SJSA1 (cell line): ENCODE measurements at places on chromosomes 7 and 10. TPM values are rescaled to one million over a fixed set of nuclear protein-coding genes. Genes with fewer than 3 reads are reported as not detected.

DNA sequence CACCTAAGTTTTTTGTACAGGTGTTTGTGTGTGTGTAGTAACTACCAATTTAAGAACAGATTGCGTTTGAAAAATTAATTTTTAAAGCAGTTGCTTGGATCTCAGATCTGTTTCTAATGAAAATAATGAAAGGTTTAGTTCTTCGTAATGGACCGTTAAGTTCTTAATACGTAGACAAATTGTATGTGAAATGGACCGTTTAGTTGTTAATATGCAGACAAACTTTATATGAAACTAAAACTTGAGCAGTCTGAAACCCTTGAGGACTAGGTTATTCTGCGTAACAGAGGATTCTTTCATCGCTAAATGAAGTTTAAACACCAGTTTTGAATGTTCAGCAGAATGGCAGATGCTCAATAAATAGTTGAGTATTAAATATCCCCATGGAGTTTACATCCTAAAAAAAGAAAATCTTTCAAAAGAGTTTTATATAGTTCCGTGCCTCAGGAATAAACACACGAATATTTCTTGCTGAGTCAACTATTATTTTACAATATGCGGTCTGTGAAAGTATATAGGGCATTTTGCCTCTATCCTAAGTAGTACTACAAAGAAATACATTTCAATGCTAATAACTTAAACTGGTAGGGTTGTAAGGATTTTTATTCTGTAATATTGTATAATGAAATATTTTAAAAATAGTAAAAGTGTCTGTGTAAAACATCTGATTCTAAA, 1.2 kb downstream of the DBF4 start:
- no peaks in the 10 kb centered on the region for H3K27me3 ChIP-seq
- H3K27ac ChIP-seq: peak overlapping the region; percentile 85
- H3K4me1 ChIP-seq: peaks cover 18% of the 10 kb centered on the region
- peak overlapping the region; percentile 83 for H3K4me3 ChIP-seq

DNA sequence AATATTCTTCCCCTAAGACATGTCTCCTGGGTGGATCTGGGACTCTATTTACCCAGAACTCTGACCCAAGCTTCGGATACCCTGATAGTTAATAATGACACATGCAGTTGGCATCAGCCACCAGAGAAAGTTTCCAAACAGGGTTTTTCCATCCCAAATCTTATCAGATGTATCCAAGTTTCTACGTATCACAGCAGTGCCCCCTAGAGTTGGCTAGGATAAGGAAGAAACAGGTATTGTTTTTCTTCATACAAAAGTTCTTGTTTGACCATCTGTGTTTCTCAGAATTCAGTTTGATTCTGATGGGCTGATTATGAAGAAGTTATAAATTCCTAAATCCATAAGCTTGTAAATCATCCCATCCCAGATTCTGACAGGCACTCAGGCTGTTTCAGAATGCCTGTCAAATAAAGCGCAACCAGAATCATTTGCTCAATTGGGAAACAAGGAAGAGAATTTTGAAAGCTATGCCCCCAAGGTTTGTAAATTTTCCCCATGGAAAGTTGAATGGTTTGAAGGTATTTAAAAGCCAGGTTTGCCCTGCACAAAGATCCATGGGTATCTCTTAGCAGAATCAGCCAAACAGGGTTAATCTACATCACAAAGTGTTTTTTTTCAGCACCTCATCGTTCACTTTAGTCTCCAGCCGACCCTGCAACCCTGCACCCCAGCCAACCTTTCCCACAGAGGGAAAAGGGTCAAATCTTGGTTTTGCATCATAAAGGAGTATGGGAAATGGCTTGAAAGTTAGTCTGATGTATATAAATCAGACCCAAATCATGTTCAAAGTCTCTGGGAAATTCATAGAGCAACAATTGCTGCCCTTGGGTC, 47.4 kb downstream of the NRAP start:
- no peak overlapping the region for H3K27ac ChIP-seq
- H3K4me3 ChIP-seq: no peak overlapping the region
- DNase-seq: no peak
- peaks cover 15% of the 10 kb centered on the region for H3K27me3 ChIP-seq

GRCh38 chr7:133910761-133911160, 216.4 kb upstream of the LRGUK start:
- H3K4me1 ChIP-seq: no peaks in the 10 kb centered on the region
- no peaks in the 10 kb centered on the region for H3K36me3 ChIP-seq
- no peak overlapping the region for H3K4me3 ChIP-seq
- DNase-seq: no peak
- H3K27me3 ChIP-seq: no peaks in the 10 kb centered on the region

- no peaks in the 10 kb centered on the region for H3K36me3 ChIP-seq
- peaks cover 34% of the 10 kb centered on the region for H3K4me1 ChIP-seq
- no peaks in the 10 kb centered on the region for H3K27me3 ChIP-seq
Measured at GRCh38 chr10:110461530-110461929, 36.2 kb upstream of the DUSP5 start.

DNA sequence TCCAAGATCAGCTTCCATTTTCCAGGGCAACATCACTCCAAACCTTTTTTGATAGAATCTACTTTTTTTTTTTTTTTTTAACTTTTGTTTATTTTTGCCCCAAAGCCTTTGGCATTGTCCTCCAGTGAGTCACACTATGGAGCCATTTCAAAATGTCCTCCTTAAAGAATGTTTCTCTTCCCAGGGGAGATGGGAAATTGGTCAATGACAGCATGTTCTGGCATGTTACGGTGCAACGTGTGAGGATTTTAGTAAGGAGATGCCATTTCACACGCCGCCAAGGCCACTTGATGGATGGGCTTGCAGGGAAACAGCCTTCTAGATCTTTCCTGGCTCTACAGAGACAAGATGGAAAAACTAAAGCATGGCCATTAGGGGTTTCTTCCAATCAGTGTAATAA, 30.7 kb upstream of the TRIL start:
- H3K4me3 ChIP-seq: no peak overlapping the region
- H3K27ac ChIP-seq: peak overlapping the region; percentile 62
- H3K36me3 ChIP-seq: no peaks in the 10 kb centered on the region
- H3K27me3 ChIP-seq: no peaks in the 10 kb centered on the region
- DNase-seq: peak; percentile 85
- H3K4me1 ChIP-seq: peaks cover 41% of the 10 kb centered on the region

DNA sequence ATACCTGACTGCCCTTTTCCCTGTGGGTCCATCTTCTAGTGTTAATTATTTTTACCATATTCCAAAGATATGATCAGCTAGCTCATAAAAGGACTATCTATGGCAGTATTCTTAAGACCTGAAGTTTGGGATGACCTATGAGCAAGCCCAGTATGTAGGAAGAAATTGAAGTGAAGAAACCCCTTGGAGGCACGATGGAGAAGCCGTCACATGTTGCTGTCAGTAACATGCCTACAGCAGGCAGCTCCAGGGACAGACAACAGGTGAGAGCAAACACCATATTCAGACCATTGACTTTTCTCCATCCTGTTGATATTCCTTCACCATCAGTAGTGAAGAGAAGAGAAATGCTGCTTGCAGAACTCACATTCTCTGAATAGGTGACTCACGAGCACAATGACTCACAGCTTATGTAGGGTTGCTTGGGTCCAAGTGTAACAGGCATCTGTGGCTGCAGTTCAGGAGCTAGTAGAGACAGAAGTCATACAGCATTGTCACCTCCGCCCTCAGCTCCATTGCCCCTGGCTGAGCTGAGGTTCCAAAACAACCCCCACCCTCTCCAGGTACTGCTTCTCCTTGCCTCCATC, 8.4 kb upstream of the LYZL2 start:
- DNase-seq: peak; percentile 74
- H3K36me3 ChIP-seq: no peaks in the 10 kb centered on the region
- no peaks in the 10 kb centered on the region for H3K27me3 ChIP-seq

- no peaks in the 10 kb centered on the region for H3K27me3 ChIP-seq
- no peak overlapping the region for H3K4me3 ChIP-seq
- no peaks in the 10 kb centered on the region for H3K36me3 ChIP-seq
- DNase-seq: no peak
- no peak overlapping the region for H3K27ac ChIP-seq
Measured at GRCh38 chr7:23212841-23213240, 31.0 kb downstream of the NUP42 start.

DNA sequence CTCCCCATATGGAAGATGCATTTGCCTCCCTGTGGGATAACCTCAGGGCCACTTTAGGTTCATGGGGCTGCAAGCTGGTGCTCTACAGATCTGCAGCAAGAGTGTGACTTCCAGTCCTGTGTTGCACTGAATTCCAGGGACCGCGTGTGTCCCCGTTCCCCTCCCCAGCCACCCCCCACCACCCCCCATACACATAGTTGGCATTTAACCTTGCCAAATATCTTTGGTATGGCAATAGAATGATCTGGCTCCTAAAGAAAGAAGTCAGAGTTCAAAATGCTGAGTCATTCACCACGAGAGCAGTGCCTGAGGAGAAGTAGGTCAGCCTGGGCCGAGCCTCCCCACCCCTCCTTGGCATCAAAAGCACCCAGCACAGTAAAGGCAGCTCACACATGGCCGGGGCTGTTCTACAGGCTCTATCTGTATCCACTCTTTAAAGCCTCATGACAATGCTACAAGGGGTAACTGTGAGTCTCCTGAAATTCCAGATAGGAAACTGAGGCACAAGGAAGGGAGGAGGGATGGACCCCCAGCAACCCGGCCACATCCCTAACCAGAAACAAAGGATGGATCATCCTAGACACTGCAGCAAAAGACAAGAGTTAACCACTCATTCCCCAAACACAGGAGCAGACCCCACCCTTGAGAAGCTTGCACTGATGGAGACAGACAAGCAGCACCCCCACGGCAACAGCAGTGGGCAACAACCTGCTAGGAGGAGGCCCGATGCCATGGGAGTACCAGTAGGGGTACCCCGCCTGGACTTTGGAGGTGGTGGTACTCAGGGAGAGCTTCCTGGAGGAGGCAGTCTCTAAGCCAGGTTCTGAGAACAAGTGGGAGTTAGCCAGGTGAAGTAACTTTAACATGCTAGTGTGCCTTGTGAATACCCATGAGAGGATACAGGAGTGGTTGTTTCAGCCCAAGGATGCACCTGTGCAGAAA, 70.3 kb upstream of the NANOS1 start:
- no peaks in the 10 kb centered on the region for H3K4me1 ChIP-seq
- H3K36me3 ChIP-seq: no peaks in the 10 kb centered on the region
- no peaks in the 10 kb centered on the region for H3K27me3 ChIP-seq
- H3K4me3 ChIP-seq: no peak overlapping the region

- no peak overlapping the region for H3K27ac ChIP-seq
- H3K27me3 ChIP-seq: no peaks in the 10 kb centered on the region
- peaks cover 11% of the 10 kb centered on the region for H3K4me1 ChIP-seq
Measured at GRCh38 chr10:71725998-71726579, 6.5 kb upstream of the C10orf105 start.

GRCh38 chr7:7642081-7642480, 1.5 kb downstream of the UMAD1 start:
- H3K27me3 ChIP-seq: no peaks in the 10 kb centered on the region
- DNase-seq: no peak
- H3K27ac ChIP-seq: no peak overlapping the region
- H3K4me3 ChIP-seq: no peak overlapping the region
- H3K36me3 ChIP-seq: peaks cover 3% of the 10 kb centered on the region; the same call in 1 of the 2 replicates
- peaks cover 10% of the 10 kb centered on the region for H3K4me1 ChIP-seq

GRCh38 chr10:113679463-113680189, at the start of gene CASP7:
TSS of gene CASP7 (plus strand) at chr10:113679912. CDS start at chr10:113697494, 17,582 bp downstream.
- DNase-seq: peak; percentile 94
- peaks cover 11% of the 10 kb centered on the region for H3K4me1 ChIP-seq
- peak within 1 kb of the TSS; percentile 83 for H3K4me3 ChIP-seq
- H3K36me3 ChIP-seq: peaks cover 19% of the 10 kb centered on the region
- H3K27me3 ChIP-seq: no peaks in the 10 kb centered on the region

DNA sequence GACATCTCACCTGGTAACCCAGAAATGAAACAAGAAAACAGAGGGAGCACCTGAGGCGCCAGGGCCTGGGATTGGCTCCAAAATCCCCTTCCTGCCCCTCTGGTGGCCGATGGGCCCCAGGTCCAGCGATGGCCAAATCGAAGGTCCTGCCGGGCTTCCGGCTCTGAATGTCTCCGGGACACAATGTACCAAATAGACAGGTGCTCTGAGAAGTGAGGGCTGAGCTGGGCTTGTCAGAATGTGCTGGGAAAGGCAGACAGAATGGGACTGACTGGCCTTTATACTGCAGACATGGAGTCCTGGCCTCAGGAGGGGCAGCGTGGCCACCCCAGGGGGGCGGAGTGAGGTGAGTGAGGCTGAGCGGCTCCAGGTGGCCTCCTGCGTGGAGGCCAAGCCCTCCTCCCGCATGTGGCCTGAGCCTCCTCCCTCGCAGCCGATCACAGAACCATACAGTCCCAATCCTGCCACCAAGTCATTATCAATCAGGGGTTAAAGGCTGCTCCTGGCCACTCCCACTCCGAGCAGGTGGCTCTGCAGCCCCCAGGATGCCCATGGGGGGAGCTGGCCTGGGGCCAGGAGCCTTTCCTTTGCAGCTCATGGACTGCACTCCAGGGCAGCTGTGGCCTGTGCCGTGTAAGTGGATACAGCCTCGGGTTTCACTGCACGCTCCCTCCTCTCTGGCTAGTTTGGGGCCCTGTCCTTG, 185.5 kb downstream of the ADARB2 start:
- H3K4me3 ChIP-seq: no peak overlapping the region
- no peak for DNase-seq
- no peaks in the 10 kb centered on the region for H3K36me3 ChIP-seq
- no peak overlapping the region for H3K27ac ChIP-seq
- no peaks in the 10 kb centered on the region for H3K4me1 ChIP-seq

GRCh38 chr7:13578294-13578693, 411.2 kb downstream of the ETV1 start:
- H3K27me3 ChIP-seq: no peaks in the 10 kb centered on the region
- DNase-seq: no peak
- H3K4me1 ChIP-seq: no peaks in the 10 kb centered on the region
- H3K27ac ChIP-seq: no peak overlapping the region
- no peaks in the 10 kb centered on the region for H3K36me3 ChIP-seq

GRCh38 chr7:94348142-94348541, 46.6 kb upstream of the COL1A2 start:
- peak; percentile 76 for DNase-seq
- H3K27me3 ChIP-seq: no peaks in the 10 kb centered on the region
- H3K4me1 ChIP-seq: peaks cover 51% of the 10 kb centered on the region
- H3K27ac ChIP-seq: peak overlapping the region; percentile 70
- no peak overlapping the region for H3K4me3 ChIP-seq

DNA sequence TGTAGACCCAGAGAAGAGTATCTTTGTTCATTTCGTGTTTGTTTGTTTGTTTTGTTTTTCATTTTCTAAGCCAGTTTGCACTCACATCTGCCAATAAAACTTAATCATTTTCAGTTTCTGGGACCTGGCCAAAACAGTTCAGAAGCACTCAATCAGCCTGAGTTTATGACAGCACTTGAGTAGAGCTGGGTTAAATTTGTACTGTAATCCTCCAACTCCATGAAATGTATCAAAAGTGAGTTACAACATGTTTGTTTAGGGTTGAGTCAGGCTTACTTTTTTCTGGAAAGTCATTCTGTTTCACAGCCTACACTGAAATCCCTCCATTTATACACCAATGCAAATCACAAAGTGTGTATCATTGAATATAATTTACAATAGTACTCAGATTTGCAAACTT, 91.9 kb downstream of the ZWINT start:
- no peak overlapping the region for H3K27ac ChIP-seq
- no peaks in the 10 kb centered on the region for H3K36me3 ChIP-seq
- H3K4me1 ChIP-seq: no peaks in the 10 kb centered on the region
- H3K27me3 ChIP-seq: no peaks in the 10 kb centered on the region
- H3K4me3 ChIP-seq: no peak overlapping the region
- DNase-seq: no peak

The SORBS1 gene
- total RNA-seq: 1.1 and 2.9 TPM in 2 replicates

The ZNF783 gene
- 2.2 and 3.9 TPM in 2 replicates for total RNA-seq

The ARMC3 gene
- not detected in 2 replicates for total RNA-seq

The LIPK gene
- total RNA-seq: not detected in 2 replicates

The USP6NL gene
- 8.1 and 11.5 TPM in 2 replicates for total RNA-seq

The PLXNA4 gene
- not detected in 2 replicates for total RNA-seq
